ENCODE measurements at places on chromosomes 7 and 10.

GRCh38 chr10:97128039-97128492, 57.7 kb downstream of the SLIT1 start:
- DNase-seq = no peak

GRCh38 chr10:69413221-69413865, 3.4 kb downstream of the TACR2 start:
- no peak for DNase-seq

DNA sequence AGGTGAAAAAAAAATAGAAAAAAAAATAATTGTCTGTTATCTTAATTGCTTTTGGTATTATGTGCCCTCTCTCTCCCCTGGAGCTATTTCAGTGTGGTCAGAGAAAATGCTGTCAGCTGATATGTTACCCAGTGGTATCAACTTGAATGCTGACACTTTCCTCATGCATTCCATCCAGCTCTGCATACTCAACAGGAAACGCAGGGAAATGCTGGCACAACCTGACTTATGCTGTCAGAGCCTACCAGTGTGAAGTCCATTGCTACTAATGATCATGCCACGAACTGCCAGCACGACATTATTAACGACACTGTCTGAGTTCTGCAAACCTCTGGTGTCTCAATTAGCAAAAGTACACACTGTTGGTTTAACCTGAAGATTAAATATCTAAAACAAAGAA, 182.8 kb downstream of the ZWINT start:
- no peak for DNase-seq

GRCh38 chr7:55377162-55377817, 12.2 kb downstream of the LANCL2 start:
- no peak for DNase-seq

GRCh38 chr7:8436965-8437364, 3.6 kb downstream of the NXPH1 start:
- DNase-seq = no peak

GRCh38 chr10:125788156-125789034, 12.8 kb upstream of the MMP21 start:
- no peak for DNase-seq

DNA sequence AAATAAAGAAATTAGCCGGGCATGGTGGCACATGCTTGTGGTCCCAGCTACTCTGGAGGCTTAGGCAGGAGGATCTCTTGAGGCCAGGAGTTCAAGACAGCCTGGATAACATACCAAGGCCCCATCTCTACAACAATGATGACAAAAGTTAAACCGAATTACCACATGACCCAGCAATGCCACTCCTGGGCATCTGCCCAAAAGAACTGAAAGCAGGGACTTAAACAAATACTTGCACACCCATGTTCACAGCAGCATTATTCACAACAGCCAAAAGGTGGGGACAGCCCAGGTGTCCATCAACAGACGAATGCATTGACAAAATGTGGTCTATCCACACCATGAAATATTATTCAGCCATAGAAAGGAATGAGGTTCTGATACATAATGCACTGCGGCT, 83.9 kb downstream of the HIP1 start:
- DNase-seq = no peak

All from T1000 (cell line).